ENCODE measurements at places on chromosomes 5 and 9.

DNA sequence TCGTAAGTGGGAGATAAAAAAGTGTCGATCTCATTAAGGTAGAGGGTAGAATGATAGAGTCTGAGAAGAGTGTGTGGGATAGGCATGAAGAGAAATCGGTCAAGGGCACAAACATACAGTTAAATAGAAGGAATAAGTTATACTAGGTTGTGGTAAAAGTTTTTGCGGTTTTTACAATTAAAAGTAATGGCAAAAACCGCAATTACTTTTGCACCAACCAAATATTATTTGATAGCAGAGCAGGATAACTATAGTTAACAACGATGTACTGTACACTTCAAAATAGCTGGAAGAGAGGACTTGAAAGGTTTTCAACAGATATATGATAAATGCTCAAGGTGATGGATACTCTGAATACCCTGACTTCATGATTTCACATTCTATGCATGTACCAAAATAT is 135.8 kb upstream of the CDH12 start:
- DNase-seq, result no peak

DNA sequence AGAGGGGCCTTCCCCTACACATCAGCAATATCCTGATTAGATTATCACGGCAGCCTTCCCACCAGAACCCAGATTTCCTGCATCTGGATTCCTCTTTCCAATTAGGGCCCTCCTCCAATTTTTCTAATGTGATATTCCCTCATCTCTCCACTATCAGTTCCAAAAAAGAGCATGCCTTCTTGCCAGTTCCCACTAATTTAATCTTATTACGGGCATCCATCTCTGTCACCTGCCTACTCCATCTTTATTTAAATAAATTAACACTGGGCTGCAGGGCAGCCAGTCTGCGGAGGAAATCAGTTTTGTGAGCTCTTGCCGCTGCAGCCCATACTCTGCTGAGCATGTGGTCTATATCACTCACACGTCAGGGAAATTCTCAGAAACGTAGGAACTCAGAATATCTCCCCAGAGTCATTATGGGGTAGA is 16.6 kb upstream of the FBP2 start:
- DNase-seq, result no peak

- no peak for DNase-seq
Measured at GRCh38 chr5:57434227-57434640, 48.4 kb downstream of the ACTBL2 start.

- no peak for DNase-seq
Measured at GRCh38 chr5:137902408-137903133, 13.3 kb downstream of the PKD2L2 start.

- DNase-seq, result no peak
Measured at GRCh38 chr9:35285731-35286130, 123.9 kb downstream of the UNC13B start.

DNA sequence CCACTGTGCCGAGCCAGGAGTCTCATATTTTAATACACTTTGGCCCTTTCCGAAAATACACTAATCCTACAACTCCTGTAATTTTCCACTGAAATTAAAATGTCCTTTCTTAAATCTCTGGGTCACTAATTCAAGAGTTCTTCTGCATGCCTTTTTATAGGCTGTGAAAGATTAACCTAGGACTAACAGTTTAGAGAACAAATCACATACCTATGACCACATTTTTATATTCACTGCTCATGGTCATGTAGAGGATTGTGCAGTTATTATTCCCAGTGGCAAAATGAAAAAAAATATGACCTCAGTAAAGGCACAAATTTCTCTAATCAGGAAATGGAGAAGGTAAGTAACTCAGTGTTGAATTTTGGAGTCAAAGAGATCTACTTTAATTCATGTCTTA is 33.4 kb downstream of the SLCO4C1 start:
- no peak for DNase-seq

DNA sequence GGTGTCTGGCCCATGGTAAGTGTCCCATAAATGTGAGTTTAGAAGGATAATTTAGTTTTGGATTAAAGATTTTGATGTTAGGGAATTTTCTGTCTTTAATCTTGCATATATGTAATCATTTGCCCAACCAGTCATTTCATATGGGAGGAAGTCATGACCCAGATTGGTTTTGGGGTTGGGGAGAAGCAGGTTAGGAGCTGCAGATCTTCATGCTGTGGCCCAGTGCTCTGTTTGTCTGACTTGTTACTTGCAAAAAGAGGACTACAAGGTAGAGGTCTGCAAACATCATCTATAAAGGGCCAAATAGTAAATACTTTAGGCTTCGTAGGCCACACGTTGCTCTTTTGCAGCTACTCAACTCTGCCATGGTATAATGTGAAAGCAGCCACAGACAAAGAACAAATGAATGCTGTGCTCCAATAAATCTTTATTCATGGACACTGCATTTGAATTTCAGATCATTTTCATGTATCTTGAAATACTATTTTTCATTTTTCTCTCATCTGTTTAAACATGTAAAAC is 16.8 kb downstream of the OSTF1 start:
- DNase-seq, result no peak

DNA sequence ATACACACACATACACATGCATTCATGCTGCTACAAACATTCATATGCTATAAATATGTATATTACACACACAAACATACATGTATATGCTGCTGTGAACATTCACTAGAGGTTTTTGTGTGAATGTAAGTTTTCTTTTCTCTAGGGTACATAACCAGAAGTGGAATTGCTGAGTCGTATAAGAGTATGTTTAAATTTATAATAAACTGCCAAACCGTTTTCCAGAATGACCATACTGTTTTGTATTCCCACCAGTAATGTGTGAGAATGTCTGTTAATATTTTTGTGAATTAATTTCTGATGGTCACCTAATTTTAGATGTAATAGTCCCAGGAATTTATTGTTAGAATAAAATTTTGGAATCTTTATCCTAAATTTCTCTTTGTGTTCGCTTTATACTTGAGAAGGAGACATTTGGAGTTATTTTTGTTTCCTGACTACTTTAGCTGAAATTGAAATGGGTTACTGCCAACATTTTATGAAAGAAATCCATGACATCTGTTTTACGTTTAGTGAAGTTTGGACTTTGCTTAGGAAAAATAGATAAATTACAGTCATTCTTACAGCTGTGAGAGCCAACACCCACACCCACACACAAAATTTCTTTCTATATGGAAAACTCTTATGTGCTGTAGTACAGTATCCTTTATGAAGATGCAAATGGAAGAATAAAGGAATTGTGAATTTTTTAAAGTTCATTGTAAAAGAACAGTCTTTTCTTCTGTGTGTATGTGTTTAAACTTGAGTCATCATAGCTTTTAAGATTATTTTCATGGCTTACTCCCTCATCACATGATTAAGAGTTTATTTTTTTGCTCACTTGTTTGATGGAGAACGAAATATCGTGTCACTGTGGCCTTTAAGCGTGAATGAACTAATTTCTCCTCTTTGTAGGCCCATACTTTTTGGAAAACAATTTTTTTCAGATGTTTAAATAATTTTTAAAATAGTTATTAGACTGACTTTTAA is 24.3 kb downstream of the CENPP start:
- DNase-seq, result no peak

GRCh38 chr9:114169952-114170770 is 14.8 kb downstream of the COL27A1 start:
- no peak for DNase-seq

- DNase-seq, result no peak
Measured at GRCh38 chr5:150559088-150559487, 51.2 kb downstream of the NDST1 start.

- no peak for DNase-seq
Measured at GRCh38 chr9:94773655-94774054, 47.2 kb downstream of the AOPEP start.

Data from NCI-H1417 treated with DMSO at 0.1 percent for 48 hours (cell line).